ENCODE measurements at places on chromosomes 2 and 18.

- DNase-seq: no peak
Observed at GRCh38 chr2:3175568-3175955, 202.1 kb downstream of the EIPR1 start.

GRCh38 chr2:218368621-218369153 lies 12.0 kb downstream of the CATIP start:
- DNase-seq: no peak

GRCh38 chr2:66840321-66841002 lies 405.5 kb downstream of the MEIS1 start:
- DNase-seq: no peak

GRCh38 chr2:15169326-15170069 lies 391.6 kb downstream of the NBAS start:
- no peak for DNase-seq

GRCh38 chr2:36710858-36711515 lies 14.5 kb downstream of the VIT start:
- no peak for DNase-seq

DNA sequence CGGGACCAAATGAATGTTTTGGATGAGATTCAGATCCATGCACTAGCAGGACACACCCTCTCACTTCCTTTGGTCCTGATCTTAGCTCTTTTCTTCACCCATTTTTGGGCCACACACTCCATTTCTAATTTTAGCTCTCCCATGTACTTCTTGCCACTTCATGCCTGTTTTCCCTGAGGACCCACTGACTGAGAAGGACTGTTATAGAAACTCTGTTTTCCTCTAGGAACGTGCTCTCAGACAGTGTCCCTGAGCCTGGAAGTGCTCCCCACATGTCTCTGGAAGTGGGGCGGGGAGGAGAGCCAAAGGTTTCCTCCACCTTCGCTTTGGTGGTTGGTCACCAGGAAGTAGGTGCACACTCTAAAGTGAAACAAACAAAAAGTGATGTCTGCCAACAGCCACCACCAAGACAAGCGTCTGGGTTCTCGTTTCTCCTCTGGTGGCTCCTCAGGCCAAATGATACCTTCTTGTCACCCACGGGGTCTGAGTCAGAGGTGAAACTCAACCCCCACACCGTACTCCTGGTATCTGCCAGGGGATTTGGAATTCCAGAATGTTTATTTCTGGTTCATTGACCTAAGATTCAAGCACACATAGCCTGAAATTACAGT lies 74.7 kb downstream of the MERTK start:
- DNase-seq: no peak

DNA sequence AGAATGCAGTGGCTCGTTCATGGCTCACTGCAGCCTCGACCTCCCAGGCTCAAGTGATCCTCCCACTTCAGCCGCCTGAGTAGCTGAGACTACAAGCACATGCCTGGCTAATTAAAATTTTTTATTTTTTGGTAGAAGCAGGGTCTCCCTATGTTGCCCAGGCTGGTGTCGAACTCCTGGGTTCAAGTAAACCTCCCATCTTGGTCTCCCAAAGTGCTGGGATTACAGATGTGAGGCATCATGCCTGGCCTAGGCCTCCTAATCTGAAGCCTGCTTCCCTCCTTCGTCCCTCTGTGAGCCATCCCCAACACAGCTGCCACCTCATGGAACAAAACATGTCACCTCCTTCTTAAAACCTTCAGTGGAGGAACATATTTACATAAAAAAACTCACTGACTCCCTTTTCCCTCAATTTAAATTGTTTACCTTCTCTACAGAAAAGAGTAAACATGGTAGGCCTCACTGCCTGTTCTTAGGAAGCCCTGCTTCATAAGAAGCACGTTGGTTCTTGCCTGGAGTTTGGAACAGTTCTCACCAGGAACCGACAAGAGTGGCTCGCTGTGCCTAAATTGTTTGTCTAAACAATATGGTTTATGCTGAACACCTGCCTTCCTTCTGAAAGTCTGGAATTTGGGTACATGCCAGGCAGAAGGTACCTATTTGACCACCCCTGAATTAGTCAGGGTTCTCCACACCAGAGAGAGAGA lies 12.1 kb upstream of the RHOB start:
- DNase-seq: no peak

DNA sequence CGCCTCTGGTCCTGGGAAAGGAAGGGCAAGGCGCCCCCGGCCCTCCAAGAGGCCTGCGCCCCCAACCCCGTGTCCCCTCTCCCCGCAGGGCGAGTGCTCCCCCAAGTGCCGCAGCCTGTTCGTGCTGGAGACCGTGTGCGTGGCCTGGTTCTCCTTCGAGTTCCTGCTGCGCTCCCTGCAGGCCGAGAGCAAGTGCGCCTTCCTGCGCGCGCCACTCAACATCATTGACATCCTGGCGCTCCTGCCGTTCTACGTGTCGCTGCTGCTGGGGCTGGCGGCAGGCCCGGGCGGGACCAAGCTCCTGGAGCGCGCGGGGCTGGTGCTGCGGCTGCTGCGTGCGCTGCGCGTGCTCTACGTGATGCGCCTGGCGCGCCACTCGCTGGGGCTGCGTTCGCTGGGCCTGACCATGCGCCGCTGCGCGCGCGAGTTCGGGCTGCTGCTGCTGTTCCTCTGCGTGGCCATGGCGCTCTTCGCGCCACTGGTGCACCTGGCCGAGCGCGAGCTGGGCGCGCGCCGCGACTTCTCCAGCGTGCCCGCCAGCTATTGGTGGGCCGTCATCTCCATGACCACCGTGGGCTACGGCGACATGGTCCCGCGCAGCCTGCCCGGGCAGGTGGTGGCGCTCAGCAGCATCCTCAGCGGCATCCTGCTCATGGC lies 52.4 kb downstream of the SLC66A2 start:
- DNase-seq: no peak

GRCh38 chr2:212640428-212640827 lies 101.8 kb upstream of the ERBB4 start:
- no peak for DNase-seq

DNA sequence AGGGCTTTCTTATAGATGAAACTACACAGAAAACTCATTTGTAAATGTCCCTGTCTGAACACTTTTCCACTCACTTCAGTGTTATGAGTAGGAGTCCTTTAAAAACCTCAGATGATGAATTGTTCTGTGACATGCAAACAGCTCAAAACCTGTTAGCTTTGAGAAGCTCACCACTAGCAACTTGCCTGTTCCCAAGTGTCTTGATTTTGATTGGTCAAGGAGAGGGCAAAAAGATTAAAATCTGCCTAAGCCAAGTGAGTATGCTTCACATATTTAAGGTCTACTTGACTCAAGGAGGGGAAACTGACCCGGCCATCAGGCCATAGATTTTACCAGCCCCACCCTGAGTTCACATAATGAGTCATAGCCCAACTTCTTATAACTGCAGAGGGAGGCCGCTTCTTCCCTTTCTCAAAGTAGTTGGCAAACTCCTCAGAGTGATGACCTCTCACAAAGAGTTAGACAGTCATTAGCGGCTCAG lies 45.2 kb upstream of the MEIS1 start:
- no peak for DNase-seq

- no peak for DNase-seq
Observed at GRCh38 chr18:57728941-57729511, 74.1 kb downstream of the ATP8B1 start.

All from occipital lobe (tissue), 3 donors.